ENCODE measurements at places on chromosomes 6 and 20.
A peak's percentile ranks its signal among the peaks of the same experiment; 100 is the strongest.

GRCh38 chr20:23602241-23602640 lies 3.5 kb downstream of the CST9 start:
- DNase-seq: no peak

GRCh38 chr6:73064266-73064665 lies 161.0 kb downstream of the KHDC1L start:
- DNase-seq: no peak

GRCh38 chr6:139119552-139119951 lies 15.3 kb upstream of the HECA start:
- DNase-seq: peak; percentile 35

GRCh38 chr20:50298554-50299324 lies 108.1 kb downstream of the CEBPB start:
- DNase-seq: no peak

DNA sequence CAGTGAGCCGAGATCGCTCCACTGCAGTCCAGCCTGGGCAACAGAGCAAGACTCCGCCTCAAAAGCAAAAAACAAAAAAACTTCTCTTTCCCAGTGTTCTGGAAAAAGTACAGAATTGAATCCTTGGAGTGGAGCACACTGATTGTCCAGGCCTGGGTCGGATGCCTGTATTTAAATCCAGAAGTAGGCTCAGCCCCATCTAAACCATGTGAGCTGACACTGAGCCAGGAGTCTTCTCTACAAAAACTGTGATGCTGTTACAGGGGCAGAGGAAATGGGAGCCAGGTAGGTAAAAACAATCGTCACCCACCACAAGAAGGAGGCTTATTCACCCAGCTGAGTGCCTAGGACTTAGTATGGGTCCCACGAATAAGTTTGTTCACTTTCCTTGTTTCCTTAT lies 43.0 kb upstream of the PTPN1 start:
- DNase-seq: no peak

GRCh38 chr6:38640216-38640909 lies 634 bp upstream of the BTBD9 start:
- no peak for DNase-seq

DNA sequence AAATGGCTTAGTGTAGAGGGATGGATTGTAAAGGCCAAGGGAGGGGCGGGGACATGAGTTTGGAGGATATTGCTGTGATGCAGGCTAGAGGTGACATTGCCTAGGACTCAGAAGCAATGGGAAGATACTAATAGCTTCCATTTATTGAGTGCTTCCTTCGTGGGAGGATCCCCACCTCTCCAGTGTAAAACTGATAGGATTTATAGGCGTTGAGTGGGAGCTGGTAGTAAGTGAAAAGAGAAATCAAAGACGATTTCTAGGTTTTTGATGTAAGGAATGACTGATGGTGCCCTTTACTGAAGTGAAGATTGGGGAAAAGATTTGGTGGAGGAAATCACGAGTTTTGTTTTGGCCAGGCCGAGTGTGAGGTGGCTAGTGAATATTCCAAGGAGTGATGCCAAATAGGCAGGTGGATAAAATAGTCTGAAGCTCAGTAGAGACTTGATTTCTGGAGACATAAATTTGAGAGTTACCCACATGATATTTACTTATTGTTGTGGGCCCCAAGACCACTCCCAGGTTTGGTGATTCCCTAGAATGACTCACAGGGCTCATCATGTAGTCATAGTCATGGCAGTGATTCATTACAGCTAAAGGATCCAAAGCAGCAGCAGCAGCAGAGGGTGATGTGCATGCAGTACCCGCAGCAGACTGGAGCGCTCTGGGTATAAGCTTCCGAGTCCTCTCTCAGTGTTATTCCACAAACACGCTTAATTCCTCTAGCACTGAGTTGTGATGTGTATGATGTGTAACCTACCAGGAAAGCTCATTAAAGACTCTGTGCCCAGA lies 10.2 kb downstream of the RPRD1B start:
- no peak for DNase-seq

DNA sequence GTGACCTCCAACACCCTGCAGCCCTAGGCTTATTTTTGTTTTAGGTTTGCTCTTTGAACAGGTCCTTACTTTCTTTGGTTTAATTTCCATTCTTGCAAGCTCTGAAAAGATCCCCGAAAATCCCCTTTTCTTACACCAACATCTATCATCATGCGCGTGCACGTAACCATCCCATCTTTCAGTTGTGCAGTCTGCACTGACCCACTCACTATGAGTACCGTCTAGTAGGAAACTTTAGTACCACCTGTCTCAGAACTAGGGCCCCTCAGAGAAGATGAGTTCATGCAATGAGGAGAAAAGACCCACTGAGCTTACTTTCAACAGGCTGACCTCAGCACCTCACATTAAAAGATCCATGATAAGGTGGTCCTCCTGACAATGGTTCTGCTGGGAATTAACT lies 120.6 kb upstream of the AGPAT4 start:
- DNase-seq: no peak

DNA sequence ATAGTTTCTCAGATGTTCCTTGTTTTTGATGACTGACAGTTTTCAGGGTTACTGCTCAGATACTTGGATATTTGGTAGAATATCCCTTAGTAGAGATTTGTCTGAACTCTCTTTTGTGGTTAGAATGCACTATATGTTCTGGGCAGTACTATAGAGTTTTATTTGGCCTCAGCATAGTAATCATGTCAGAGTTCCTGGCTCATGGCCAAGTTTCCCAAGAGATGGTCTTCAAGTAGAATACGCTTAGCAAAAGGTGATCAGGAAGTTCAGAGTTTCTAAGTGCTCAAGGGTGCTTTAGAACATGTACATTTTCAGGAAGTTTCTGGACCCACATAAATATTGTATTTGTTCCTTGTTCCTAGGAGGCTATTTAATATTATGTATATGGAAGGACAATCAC lies 1209.7 kb upstream of the GJE1 start:
- no peak for DNase-seq

DNA sequence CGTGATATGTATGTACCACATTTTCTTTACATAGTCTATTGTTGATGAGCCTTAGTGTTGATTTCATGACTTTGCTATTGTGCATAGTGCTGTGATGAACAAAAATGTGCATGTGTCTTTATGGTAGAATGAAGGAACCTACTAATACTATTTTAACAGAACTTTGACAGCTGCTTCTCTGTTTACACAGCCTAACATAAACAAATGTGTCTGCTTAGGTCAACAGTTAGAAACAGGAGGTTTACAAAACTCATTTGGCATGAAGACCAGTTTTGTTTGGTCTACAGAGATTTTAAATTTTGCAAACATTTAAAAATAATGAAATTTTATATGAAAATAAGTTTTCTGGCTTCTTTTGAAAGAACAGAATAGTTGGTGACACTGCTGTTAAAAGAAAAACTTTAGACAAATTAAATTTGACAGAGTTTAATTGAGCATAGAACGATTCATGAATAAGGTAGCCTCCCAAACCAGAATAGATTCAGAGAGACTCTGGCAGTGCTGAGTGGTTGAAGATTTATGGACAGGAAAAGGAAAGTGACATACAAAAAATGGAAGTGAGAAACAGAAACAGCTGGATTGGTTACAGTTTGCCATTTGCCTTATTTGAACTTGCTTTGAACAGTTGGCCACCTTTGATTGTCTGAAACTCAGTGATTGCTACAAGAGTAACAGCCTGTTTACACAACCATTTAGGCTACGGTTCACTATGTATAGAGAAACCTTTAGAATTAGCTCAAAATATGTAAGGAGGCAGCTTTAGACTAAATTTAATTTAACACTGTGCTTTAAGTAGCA lies 715.8 kb upstream of the HS3ST5 start:
- DNase-seq: no peak

- no peak for DNase-seq
These were observed 72.5 kb downstream of the ATP9A start for GRCh38 chr20:51695574-51696303.

DNA sequence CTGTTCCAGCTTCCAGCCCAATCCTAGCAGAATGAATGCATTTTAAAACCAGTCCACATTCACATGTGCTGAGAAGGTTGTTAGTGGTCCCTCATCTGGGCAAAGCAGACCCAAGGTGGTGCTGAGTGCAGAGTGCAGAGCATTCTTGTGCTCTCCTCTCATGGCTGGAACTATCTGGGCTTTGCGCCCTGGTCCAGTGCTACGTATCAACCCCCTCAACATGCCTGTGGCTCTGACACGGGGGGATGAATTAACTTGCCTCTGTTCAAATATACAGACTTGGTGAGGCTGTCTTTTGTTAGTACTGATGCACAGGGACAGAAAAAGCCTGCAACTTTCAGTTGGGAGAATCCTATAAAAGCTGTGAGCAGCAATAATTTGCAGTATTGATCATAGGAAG lies 42.5 kb downstream of the PANK2 start:
- no peak for DNase-seq

DNA sequence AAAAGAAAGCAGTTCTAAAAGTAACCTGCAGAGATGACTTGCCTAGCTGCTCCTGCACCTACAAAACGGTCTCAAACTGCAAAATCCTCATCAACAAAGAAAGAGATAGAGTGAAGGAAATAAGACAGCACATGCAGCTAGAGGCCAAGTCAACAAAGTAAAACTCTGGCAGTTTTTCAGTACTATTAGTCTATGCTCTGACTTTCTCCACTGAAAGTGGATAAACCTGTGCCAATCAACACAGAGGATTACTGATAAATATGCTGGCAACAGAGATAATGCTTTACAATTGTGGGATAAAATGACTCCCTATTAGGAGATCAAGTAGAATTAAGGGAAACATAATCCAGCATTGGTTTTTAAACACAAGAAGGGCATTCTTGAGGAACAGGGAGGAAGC lies 13.4 kb downstream of the KIAA0319 start:
- DNase-seq: no peak

DNA sequence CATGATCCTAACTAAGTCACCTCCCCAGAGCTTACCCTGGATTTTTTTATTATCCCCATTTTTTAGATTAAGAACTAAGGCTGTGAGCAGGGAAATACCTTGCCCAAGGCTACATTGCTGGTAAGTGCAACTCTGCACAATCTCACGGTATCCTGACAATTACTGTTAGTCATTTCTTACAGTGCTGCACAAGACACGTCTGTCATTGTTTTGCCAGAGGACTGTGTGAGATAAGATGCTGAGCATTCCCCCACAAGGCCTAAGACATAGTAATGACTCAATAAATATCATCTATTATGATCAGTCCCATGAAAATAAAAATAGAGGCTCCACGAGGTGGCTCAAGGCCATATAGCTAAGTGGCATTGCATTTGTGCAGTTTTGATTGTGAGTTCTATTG lies 21.0 kb downstream of the PFDN4 start:
- DNase-seq: no peak

DNA sequence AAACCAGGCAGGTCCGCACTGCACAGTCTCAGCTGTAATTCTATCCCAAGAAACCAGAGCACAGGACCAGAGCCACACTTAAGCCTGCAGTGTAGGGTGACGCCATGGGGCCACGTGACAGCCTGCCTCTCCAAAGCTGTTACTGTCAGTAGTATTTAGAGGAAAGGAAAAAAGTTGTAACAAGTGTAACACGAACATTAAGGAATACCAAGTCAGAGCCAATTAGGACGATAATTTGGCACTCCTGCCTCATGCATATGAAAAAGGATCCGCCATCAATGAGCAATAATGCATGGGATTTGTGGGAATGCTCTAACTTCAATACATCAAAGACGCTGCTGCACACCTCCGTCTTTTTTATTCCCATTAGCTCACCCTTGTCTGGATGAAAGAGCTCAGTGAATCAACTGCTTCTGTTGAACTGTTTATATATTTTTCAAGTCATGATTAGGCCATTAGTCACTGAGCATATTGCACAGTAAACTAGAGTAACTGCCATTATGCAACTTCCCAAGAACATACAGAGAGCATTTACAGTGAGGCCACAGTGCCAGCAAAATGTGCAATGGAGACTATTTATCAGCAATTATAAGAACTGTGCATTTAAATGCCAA lies 79.9 kb downstream of the ATXN1 start:
- no peak for DNase-seq

DNA sequence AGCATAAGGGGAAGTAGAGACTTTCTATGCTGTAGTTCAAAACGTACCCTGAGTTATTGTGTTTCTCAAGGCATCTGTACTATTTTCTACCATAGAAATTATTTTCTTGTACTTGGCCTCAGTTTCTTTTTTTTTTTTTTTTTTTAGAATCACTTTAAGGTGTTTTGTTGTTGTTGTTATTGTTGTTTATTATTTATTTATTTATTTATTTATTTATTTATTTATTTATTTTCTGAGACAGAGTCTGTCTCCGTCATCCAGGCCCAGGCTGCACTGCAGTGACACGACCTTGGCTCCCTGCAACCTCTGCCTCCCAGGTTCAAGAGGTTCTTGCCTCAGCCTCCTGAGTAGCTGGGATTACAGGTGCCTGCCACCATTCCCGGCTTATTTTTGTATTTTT lies 179.1 kb downstream of the GRIK2 start:
- DNase-seq: no peak

GRCh38 chr20:610130-611046 lies at the start of gene TCF15:
Gene TCF15 (minus strand): TSS chr20:610309. CDS start chr20:610237, 72 bp downstream.
- DNase-seq: no peak

GRCh38 chr6:170186006-170186935 lies 104.6 kb downstream of the DLL1 start:
- no peak for DNase-seq

DNA sequence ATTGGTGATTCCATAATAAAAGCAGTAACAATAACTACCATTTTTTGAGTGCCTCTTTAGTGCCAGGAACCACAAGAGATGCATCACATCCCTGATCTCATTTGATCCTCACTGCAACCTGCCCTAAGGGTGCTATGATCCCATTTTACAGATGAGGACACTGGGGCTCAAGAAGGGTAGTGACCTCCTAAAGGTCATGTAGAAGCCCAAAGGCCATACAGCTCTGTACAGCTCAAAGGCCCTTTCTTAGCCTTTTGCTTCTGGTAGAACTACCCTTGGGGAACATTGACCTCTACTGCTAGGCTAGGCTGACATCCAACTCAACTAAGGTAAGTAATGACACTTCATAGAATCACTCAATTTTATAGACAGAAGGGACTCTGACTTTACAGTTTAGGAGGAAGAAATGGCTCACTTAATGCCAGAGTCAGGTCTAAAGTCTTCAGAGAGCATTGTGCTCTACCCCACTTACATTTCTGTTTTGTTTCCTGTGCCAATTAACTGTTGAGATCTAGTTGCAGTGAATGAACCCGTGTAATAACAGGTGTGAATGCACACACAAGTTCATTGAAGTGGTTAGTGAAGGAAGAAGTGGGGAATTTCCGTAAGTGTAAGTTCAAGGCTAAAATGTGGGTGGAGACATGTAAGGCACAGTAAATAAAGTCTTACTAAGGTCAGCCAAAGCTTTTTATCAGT lies 10.7 kb downstream of the SLC9A8 start:
- peak; percentile 87 for DNase-seq

GRCh38 chr6:134169871-134170486 lies 117.6 kb upstream of the SLC2A12 start:
- DNase-seq: no peak
